ENCODE measurements at places on chromosomes 12 and 14.
A peak's percentile ranks its signal among the peaks of the same experiment; 100 is the strongest.

DNA sequence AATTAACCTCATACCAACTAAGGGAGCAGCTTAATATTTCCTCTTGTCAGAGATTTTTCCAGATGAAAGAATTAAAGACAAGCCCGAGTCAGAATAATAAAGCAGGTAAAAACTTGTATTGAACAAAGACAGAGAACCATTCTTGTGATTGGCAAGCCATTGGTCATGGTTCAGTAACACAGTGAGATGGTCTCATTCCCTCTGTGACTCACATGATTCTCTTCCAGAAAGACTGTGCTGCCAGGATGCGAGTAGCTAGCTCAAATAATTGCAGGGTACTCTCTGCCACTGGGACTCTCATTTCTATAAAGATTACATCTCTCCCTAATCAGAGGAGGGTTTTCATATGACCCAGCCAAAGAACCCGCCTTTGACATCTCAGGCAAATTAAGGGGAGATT is 179.4 kb downstream of the PHLDA1 start:
- DNase-seq: peak; percentile 43

DNA sequence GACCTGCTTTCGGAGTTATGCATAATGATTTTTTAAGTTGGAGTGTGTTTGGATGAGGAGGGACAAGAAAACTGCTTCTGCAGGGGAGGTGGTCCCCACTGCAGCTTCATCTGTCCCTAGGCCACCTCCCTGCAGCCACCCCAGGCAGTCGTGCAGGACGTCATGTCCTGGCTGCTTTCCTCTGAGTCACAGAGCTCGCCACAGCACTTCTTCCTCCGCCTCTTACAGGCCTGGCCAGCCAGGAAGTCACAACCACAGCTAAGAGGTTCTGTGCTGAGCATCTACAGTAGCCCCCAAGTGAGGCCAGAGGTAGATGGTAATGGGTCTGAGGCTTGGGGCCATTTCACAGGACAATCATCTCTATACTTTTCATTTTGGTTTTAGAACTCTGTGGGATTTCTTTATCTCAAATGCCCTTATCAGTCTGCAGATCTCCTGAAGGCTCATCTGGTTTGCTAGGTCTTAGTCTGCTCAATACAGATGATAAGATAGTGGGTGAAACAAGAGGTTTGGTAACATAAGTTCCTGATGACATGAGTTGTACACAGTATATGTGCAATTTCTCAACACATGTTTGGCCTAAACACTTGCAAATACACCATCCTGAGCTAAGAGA is 106.4 kb downstream of the ARF6 start:
- DNase-seq: peak; percentile 66

DNA sequence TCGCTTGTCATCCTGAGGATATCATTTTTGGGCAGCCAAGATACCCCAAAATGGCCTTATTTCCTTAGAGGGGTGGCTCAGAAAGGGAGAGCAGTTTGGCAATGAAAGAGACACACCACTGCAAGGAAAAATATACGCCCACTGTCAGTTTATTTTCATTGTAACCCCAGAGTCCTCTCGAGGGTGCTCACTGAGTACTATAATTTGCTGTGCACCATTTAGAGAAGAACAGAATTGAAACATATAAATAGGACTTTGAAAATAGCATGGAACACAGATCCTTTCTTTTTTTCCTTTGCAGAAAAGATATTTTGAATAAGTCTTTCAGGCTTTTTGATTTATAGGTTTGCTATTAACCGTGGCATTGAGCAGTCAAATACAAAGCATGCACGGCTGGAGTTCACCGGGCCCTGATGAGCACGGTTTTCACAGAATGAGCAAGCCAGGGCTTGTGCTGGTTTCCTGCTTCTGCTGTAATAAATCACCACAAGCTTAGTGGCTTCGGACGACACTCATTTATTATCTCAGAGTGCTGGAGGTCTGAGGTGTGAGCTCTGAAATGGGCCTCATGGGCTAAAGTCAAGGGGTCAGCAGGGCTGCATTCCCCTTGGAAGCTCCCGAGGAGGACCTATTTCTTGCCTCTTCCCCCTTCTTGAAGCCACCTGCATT is 152.3 kb downstream of the ZNF664 start:
- no peak for DNase-seq

GRCh38 chr14:101506211-101506925 is 54.9 kb upstream of the DIO3 start:
- DNase-seq: no peak

DNA sequence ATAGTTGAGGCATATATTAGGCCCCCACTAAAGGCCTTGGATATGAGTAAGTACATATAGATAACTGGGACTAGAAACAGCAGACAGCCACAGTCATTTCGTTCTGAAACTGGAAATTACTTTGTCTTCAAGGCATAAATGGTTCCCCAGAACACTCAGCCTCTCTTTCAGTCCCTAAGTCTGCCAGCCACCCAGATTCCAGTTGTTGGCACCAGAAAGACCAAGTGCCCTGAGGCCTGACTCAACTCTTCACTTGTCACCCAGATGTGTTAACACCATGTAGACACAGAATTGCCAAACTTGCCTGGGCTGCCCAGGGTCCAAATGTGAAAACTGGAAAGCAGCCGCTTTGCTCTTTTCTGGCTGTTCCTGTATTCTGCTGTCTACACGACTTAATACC is 3.0 kb upstream of the LGALS3 start:
- peak; percentile 26 for DNase-seq

DNA sequence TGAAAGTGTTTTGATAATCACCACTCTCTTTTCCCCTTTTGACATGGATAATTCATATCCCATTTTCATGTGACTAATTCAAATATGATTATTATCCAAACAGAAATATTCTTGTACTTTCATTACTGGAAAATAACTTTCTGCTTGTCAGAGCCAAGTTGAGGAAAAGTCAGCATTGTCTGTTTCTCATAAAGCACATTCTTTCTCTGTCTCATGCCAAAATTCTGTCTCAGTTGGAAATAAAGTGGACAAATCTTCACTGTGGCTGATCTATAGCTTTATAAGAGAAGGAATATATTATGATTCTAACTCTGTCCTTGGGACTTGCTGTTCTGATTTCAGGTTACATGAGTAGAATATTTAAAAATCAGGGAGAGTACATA is 22.7 kb upstream of the PRICKLE1 start:
- peak; percentile 67 for DNase-seq

DNA sequence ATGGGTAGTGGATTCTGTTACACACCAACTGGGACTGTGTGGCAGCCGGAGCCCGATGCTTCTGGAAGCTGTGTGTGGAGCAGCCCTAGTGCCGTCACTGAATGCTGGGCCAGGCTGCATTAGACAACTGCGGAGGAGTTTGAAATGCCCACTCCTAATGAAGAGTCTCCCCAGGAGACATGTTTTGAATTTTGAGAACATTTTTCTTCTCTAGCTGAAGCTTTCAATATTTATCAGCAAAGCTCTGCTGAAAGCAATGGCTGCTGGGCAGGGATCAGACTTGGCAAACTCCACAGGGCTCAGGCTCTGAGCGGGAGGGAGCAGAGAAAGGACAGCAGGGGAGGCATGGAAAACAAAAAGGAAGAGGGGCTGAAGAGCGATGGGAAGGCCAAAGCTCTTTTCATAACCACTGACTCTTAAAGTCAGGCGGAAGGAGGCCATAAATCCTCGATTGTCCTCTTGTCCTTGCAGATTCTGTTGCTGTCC is 189.1 kb downstream of the MON2 start:
- no peak for DNase-seq

- no peak for DNase-seq
These were observed 14.4 kb downstream of the ART4 start for GRCh38 chr12:14828892-14829291.

- DNase-seq: no peak
These were observed 454.1 kb downstream of the ATP23 start for GRCh38 chr12:58395470-58395869.

DNA sequence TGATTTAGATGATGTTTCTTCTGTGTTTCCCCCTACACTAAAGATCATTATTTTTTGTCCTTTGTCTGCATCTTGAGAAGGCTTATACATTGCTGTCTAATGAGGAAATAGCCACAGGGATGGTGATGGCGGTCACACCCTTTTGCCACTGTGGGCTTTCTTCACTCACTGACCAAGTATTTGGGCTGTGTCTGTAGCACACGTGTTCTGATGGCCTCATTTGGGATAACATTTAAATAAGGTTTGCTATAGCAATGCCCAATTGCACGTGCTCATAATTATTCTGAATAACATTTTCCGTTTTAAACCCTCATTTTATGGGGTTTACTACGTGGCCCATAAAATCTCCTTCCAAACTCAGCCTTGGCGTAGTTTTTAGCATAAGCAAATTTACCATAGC is 230.3 kb upstream of the PRICKLE1 start:
- no peak for DNase-seq

- DNase-seq: no peak
These were observed 1466.1 kb upstream of the SEL1L start for GRCh38 chr14:82999802-83000201.

GRCh38 chr12:64170730-64171129 is 51.4 kb downstream of the KICS2 start:
- DNase-seq: no peak

- peak; percentile 6 for DNase-seq
These were observed 382.8 kb downstream of the ADAMTS20 start for GRCh38 chr12:43169115-43169681.

DNA sequence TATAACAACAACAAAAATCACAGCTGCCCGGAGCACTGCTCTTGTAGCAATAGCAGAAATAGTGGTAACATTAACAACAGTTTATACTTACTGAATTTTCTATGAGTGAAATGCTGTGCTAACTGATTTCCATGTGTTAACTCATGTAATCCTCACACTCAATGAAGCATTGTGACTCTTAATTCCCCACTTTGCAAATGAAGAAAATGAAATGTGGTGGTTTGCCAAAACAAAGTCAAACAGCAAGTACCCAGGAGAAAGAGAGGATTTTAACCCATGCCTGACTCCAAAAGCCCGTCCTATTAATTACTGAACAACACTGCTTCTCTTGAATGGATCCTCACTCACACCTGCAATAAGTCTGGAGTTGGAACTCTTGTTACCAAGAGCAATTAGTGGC is 123.5 kb downstream of the MED13L start:
- no peak for DNase-seq

GRCh38 chr14:92122351-92122677 is 545 bp downstream of the CPSF2 start:
- DNase-seq: peak; percentile 37

DNA sequence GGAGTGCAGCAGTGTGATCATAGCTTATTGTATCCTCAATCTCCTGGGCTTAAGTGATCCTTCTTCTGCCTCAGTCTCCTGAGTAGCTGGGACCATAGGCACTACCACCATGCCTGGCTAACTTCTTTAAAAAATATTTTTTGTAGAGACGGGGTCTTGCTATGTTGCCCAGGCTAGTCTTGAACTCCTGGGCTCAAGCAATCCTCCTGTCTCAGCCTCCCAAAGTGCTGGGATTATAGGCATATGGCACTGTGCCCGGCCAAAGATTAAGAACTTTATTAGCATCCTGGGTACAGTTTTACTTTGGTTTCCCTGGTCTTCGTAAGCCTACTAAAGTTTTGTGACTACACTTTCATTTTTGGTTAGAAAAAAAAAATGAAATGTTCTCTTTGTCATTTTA is 84.4 kb downstream of the ACADS start:
- DNase-seq: no peak

GRCh38 chr14:70616646-70617045 is 16.2 kb upstream of the MED6 start:
- no peak for DNase-seq

DNA sequence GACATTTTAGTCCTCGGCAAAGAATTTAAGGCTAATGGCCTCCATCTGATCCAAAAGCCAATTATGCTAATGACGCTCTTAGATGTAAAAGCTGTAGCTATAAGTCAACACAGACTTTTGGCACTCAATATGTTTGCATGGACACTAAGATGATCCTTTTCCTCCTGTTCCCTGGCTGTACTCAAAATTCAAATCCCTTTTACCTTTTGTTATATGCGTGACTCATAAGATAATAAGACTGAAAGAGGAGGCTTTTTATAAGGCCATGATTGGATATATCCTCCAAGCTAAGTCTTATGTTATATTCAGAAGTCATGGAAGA is 89.8 kb downstream of the PDZRN4 start:
- DNase-seq: no peak

DNA sequence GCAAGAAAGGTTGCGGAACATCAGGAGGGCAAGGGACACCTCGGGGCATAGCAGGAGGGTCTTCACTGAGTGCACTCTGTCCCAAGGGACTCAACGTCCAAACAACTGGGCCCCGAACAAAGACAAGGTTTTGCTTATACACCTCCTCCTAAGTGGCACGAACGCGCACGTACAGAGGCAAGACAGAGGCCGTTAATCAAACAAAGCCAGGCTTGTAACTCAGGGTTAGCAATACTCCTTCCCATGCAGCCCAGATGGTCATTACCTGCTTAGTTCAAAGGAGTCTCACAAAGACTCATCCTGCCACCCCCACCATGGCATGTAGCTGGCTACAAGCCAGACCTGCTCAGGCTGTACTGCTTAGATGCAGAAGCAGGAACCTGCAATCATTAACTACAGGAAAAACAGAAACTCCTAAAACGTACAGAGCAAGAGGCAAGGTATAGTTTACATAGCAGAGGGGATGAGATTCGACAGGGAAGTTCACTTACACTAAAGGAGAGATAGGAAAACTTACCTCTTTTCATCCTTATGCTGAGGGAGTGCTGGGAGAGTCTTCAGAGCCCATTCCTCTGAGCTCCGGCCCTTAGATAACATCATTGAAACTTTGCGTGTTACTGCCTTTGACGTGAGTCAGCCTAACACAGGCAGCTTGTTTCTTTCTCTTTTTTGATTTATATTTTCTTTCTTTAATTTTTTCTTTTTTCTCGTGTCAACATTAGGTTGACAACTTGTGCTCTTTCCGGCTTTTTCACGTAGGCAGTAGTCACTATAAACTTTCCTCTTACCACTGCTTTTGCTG is 1319.1 kb downstream of the TMEM121 start:
- DNase-seq: no peak

DNA sequence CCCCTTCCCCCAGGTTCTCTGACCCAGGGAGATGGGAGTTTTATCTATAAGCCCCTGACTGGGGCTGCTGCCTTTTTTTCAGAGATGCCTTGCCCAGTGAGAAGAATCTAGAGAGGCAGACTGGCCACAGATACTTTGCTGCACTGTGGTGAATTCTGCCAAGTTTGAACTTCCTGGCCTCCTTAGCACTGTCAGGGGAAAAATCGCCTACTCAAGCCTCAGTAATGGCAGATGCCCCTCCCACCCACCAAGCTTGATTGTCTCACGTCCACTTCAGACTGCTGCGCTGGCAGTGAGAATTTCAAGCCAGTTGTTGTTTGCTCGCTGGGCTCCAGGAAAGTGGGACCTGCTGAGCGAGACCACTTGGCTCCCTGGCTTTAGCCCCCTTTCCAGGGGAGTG is 31.7 kb downstream of the KLRK1 start:
- DNase-seq: no peak

DNA sequence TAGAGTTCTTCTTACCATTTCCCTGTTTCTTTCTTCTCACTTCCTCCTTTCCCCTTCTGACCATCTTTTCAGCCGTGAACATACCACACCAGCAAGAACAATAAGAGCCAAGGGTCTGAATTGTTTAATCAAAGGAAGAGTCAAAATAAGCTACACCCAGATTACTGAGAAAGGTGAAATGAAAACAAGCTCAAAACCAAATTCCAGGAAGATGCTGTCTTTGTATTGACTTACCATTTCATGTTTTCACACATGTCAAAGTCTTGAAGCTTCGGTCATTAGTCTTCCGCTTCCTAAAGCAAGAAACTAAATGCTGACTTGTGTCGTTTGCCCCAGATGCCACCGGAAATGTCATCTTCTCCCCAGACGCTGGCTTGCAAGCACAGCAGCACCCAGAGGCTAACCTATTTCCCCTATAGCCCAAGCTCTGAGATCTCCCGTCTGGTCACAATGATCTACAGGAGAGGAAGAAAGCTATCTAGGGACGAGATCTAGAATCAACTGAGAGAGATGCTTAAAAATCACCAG is 136.5 kb upstream of the AMIGO2 start:
- DNase-seq: no peak

Data from fibroblast of the aortic adventitia (primary cell).